ENCODE measurements at places on chromosomes 3 and 15. TPM values are rescaled to one million over a fixed set of nuclear protein-coding genes. Genes with fewer than 3 reads are reported as not detected.

- no peak for DNase-seq
These were observed 109.8 kb downstream of the IL12A start for GRCh38 chr3:160098261-160098908.

DNA sequence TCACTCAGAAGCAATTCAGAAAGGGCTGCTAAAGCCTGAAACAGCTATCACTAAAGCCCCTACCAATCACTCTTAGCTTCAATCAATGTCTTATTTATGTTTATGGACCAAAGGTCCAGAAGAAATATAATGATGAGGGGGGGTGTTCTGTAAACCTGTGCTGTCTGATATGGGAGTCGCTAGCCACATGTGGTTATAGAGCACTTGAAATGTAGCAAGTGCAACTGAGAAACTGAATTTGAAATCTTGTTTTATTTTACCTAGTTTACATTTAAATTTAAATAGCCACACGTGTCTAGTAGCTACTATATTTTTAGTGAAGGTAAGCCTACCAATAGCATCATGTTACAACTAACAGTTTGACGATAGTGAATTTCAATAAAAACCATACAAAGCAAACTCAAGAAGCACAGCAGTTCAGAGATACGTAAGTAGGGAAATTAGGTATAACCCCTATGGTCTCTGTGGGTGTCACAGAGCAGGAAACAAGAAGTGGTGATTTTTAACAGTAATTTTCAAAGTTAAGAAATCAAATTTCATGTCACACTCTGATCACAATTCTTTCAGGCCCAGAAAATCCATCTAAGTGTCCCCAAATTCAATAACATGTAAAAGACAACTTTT lies 3.6 kb downstream of the POU1F1 start:
- DNase-seq = no peak

GRCh38 chr3:54120657-54121413 lies 1.5 kb upstream of the CACNA2D3 start:
- DNase-seq = peak; percentile 17

- DNase-seq = no peak
These were observed 346.3 kb downstream of the DIPK2A start for GRCh38 chr3:144317961-144318360.

- DNase-seq = no peak
These were observed 110.5 kb downstream of the ZPLD1 start for GRCh38 chr3:102545276-102545675.

GRCh38 chr3:51773529-51774056 lies 5.4 kb downstream of the IQCF6 start:
- DNase-seq = no peak

DNA sequence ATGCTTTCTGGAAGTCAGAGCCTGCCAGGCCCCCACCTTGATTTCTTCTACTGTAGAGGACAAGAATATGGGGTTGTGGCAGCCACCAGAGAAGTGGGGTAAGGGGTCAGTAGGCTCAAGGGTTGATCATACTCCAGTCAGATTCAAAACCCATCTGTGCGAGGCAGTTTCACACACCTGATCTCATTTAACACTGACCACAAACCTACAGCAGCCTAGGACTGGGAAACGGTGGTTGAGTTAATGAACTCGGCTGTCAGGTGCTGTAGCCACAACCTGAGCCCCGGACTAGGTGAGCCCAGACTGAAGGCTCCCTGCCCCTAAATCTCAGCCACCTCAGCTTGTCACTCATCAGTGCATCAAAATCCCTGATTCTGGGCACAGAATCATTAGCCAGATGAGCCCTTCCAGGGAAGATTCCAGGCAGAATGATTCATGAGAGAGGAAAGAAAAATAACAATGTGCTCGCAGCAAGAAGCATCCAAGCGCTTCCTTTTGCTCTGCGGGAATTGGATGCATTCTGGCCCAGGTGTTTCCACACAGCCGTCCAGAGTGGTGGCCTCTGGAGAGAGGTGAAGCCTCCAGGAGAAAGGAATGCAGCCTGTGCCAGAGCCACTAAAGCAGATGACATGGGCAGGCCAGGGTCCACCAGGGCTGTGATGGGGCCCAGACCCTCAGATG lies 102.1 kb downstream of the SRGAP3 start:
- DNase-seq = no peak

- DNase-seq = no peak
These were observed 377.8 kb downstream of the KCNH8 start for GRCh38 chr3:19526071-19526470.

The CCDC13 gene
- 0.16 TPM for total RNA-seq

The ANKUB1 gene
- total RNA-seq = not detected

The IL20RB gene
- 0.35 TPM for total RNA-seq

All from heart right ventricle (tissue), 16 donors.